EH (cell line): ENCODE measurements at places on chromosomes 5 and 9.
A peak's percentile ranks its signal among the peaks of the same experiment; 100 is the strongest.

- no peak for DNase-seq
Observed at GRCh38 chr9:133130685-133131244, 9.7 kb upstream of the RALGDS start.

DNA sequence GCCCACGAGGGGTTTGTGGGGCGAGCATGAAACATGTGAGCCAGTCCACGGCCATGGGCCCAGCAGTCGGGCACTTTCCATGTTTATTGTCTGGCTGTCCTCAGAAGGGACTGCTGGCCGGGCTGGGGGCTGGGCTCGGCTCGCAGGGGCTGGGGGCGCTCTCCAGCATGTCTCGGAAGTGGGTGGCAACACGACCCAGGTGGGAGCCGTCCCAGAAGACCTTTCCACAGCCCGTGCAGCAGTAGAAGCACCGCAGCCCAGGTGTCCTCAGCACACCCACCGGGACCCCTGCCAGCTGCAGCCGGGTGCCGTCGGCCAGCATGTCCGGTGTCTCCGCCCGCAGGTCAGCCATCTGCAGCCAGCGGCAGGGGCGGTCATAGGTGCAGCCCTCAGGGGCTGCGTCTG lies 4.8 kb upstream of the NRARP start:
- DNase-seq, result no peak

- DNase-seq, result no peak
Observed at GRCh38 chr9:71746023-71746757, 22.1 kb downstream of the CEMIP2 start.

DNA sequence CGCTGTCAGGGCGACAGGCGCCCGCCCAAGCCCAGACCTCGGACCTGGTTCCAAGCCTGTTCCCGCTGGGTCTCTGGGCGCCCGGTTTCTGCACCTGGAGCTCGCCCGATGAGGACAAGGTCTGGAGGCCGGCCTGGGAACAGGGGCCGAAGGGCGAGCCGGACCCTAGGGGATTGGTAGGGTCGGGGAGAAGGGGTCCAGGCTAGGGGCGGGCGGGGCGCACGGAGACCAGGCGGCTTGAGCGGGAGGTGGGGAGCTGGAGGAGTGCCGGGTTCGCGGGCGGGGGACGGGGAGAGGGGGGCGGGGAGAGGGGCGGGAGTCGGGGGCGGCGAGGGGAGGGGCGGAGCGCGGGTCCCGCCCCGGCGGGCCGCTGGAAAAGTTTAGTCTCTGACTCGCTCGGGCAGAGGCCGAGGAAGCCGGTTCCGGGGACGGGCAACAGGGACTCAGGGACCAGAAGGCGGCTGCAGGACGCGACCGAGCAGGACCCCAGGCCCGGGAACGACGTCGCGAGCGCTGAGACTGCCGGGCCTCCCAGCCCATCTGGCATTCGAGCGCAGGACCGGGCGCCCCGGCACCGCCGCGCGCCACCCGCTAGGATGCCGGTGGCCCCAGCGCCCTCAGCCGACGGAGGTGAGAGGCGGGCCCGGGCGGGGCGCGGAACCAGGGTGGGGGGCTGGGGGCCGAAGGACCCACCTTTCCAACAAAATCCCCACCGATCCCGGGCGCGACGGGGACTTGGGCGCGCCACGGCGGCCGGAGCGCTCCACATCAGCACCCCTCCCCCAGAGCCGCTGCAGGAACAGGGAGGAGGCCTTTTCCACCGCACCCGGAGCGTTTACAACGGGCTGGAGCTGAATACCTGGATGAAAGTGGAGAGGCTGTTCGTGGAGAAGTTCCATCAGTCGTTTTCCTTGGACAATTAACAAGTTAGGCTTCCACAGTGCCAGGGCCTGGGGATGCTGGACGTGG lies at the start of gene S1PR3:
S1PR3 (plus strand) TSS at position 403 of the 969 bp plus-strand sequence. CDS start 9,733 bp downstream, outside the sequence.
- peak; percentile 57 for DNase-seq

DNA sequence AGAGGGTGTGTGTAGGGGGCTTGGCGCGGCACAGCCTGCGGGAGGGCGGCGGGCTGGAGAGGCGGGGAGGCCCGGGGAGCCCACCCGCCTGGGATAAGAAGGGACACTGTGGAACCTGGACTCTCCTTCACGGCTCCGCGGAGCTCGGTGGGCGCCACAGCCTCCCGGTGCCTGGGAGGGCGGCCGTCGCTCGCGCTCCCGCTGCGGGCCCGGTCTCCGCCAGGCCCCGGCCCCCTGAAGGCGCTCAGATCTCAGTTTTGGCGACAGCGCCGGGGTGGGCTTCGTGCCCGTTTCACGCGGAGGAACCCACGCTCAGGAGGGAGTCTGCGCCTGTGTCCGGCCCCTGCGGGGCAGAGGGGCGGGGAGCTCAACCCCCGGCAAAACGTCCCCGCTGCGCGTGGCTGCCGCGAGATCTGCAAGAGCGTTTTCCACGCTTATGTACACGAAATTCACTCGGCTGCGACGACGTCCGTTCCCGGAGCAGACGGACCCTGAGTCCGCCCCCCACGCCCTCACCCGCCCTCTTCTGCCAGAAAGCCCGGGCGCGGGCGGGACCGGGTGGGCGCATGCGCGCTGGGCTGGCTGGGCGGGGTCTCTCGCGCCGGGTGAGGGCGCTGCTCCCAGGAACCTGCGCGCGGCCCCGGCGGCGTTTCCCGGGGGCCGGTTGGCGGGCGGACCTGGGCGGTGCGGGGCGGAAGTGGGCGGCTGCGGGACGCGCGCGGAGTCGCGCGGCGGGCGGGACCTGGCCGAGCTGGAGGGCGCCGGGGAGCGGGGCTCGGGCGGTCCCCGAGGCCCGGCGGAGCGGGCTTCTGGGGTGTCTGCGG lies at the start of gene NELFB:
NELFB (plus strand) TSS at position 704 of the 824 bp plus-strand sequence.
- DNase-seq, result peak; percentile 88

- no peak for DNase-seq
Observed at GRCh38 chr5:90290648-90291047, 118.9 kb downstream of the CETN3 start.

GRCh38 chr5:154406231-154406630 lies 39.6 kb upstream of the SAP30L start:
- no peak for DNase-seq

GRCh38 chr9:111965566-111966019 lies 69.0 kb downstream of the UGCG start:
- DNase-seq, result peak; percentile 94

GRCh38 chr9:108186642-108187395 lies 669.0 kb downstream of the ACTL7B start:
- DNase-seq, result peak; percentile 83

GRCh38 chr5:10275991-10276390 lies 25.9 kb downstream of the CCT5 start:
- DNase-seq, result no peak

GRCh38 chr5:169686137-169686536 lies 49.1 kb downstream of the DOCK2 start:
- no peak for DNase-seq

DNA sequence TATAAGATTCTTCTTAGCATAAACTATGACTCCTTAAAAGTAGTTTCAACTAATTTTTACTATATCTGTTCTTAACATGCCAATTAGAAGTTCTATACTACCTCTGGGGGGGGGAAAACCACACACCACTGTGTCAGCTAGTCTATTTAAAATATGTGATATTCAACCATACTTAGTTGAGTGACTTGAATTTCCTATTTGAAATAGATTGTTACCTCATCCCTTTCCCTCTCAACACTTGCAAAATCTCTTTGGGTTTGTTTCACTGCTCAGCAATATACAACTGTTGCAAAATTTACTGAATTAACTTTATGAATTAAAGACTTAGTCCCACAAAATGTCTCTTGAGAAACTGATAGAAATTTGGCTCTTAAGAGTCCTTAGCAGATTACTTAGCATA lies 151.1 kb upstream of the POU5F2 start:
- DNase-seq, result no peak

DNA sequence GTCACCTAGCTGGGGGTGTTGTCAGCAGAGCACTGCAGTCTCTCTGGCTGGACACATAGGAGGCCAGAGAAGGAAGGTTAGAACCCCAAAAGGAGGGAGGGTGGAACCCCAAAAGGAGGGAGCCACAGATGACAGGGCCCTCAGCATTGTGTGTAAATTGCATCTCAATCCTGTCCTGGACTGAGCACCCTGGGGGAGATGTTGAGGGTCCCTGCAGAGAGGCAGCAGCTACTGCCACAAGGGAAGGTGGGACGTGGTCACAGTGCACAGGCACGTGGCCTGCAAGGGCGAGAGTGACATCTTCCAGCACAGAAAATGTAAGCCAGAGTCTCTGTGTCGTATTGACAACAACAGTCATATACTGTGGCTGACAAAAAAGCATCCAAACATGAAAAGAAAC lies 36.5 kb upstream of the CEP72 start:
- DNase-seq, result no peak

GRCh38 chr5:133985540-133986180 lies 17.2 kb upstream of the C5orf15 start:
- no peak for DNase-seq

GRCh38 chr5:6572825-6573380 lies 59.9 kb downstream of the NSUN2 start:
- DNase-seq, result no peak

GRCh38 chr5:172772112-172772906 lies 1.3 kb upstream of the DUSP1 start:
- DNase-seq, result peak; percentile 96

DNA sequence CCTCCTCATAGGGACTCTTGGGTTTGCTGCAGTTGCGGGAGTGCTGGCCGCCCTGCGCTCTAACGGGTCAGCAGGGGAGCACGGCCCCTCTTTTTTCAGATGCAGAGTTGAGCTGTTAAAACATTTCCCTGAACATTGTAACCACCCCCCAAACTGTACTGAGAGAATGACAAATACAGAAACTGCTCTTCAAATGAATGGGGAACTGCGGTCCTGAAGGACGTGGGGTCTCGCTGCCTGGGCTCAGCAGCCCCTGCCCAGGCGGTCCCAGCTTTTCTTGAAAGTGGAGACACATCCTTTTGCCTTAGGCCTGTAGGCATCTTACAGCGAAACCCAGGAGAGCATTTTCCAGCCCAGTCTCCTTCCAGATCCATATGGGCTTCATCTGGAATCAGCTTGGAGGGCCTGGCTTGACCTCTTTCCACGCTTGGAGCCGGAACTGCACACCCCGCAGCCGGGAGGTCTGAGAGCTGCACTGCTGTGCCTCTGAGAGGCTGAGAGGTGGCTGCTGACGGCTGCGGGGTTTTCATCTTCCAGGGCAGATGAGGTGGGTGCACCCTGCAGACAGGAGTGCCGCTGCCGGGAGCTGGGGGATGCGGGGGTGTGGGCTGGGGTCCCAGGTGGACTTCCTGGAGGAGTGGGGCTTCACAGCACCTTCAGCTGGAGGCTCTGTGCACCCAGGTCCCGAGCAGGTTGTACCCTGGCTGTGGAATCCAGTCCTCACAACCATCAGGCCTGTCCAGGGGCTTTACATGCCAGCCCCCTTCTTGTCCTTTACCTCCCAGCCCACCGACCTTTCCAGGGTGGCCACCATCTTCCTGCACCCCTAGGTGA lies 1.2 kb upstream of the AGPAT2 start:
- no peak for DNase-seq

DNA sequence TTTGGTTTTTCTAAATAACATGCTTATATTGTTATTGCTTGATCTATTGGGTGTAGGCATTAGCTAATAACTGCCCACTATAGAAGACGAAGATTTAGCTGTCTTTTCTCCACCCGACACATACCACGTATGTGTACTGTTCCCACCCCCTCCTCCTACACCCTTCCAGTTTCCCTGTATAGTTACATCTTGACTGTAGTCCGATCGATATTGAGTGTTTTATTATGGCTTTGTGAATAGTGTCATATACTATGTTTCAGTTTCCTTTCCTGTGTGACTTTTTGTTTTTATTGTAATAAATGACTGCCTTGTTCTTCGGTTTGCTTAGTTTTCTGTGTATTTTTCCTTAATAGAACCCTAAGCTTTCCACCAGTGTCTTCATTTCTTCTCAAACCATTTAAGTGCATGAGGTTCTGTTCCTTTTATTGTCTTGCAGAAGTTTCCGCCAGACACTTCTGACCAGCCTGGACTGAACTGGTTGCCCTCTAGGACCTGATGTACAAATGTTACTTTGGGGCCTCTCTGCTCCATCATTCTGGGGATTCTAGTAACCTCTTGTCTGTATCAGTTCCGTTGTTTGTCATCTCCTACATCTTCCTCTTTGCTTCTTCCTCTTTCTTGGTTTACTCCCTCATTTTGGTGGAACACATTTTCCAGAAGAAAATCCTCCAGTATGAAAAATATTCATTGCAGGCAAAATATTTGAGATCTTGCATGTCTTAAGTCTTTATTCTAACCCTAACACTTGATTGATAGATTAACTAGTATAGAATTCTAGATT lies 61.8 kb downstream of the PRKACG start:
- DNase-seq, result no peak

GRCh38 chr5:10329820-10330481 lies 22.2 kb upstream of the CMBL start:
- peak; percentile 92 for DNase-seq

DNA sequence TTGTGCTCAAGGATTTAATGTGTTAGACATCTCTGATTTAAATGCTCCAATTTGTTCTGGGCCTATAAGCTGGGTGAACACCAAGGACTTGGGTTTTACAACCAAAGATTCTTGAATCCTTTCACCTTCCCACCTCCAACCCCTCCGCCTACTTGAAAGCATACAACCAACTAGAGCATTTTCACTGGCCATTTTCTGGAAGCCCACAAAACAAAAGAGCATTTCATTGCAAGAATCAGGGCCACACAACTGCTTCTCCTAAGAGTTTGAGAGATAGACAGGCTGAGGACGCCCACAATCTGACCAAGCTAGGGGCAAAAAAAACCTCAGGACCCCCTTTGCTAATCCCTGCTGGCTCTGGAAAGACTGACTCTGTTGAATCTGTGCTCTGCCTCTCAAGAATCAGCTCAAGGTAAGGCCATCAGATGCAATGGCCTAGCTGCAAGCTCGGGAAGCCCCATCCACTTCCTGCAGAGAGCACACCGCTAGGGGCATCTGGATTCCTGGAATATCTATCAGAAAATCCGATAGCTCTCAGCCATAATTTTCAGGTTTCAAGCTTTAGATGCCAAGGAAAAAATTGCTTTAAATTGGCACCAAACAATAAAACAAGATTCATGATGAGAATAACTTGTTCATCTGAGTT lies 57.7 kb downstream of the RETREG1 start:
- DNase-seq, result no peak

DNA sequence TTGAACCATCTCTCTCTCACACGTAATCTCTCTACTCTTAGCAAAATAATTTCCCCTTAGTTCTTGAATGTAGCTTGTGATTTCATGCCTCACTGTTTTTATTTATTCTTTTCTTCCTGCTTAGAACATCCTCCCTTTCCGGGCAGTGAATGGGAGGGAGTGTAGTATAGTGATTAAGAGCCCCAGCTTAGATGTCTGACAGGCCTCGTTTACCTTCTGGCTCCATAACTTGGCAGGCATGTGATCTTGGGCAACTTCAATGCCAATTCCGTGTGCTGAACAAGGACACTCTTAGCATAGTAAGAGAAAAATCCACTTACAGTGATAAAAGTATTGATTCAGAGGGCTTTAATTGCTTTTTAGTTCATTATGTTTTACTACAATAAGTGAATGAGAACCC lies 96.3 kb upstream of the TNPO1 start:
- no peak for DNase-seq

- DNase-seq, result peak; percentile 44
Observed at GRCh38 chr5:80781356-80781755, 126.6 kb upstream of the DHFR start.
